ENCODE measurements at places on chromosomes 2 and 18.
A peak's percentile ranks its signal among the peaks of the same experiment; 100 is the strongest.

GRCh38 chr18:69945220-69946114 lies 2.2 kb downstream of the CD226 start:
- DNase-seq: no peak

DNA sequence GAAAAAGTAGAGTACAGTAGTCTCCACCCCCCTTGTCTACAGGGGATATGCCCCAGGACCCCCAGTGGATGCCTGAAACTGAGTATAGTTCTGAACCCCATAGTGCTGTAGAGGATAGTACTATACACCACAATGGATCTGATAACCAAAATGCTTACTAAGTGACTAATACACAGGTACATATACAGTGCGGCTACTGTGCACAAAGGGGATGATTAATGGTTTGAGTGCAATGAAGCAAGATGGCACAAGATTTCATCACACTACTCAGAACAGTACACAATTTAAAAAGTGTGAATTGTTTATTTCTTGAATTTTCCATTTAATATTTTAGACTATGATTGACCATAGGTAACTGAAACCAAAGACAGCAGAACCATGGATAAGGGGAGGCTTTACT lies 446.9 kb upstream of the NRP2 start:
- DNase-seq: no peak

DNA sequence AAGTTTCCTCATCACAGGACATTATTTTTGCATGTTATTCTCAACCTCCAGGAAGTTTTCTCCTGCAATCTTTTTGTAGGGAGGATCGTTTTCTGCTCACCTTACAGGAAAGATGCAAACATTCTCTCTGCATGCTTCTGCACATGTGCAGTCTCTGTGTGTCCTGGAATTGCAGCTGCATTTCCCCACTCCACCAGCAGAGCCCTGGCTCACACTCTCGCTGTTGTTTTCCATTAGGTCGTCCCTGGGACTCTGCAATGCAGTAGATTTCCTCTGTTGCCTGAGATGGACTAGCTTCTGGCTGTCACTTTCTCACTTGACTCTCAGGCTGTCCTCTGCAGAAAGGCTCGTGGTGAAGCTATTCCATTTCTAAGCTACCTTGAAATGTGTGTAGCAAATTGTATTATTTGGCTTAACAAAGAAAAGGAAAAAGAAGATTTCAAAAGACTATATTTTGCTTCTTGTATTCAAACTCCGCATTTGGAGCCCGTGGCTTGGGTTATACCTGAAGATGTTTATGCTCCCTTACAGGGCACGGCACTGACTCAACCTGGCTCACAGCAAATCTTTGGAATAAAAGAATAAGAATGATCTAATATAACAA lies 346.7 kb downstream of the RAD51AP2 start:
- peak; percentile 71 for DNase-seq

- DNase-seq: no peak
Measured at GRCh38 chr2:109166811-109167210, 37.8 kb downstream of the SH3RF3 start.

- no peak for DNase-seq
Measured at GRCh38 chr2:52429740-52430139, 1337.9 kb upstream of the CHAC2 start.

DNA sequence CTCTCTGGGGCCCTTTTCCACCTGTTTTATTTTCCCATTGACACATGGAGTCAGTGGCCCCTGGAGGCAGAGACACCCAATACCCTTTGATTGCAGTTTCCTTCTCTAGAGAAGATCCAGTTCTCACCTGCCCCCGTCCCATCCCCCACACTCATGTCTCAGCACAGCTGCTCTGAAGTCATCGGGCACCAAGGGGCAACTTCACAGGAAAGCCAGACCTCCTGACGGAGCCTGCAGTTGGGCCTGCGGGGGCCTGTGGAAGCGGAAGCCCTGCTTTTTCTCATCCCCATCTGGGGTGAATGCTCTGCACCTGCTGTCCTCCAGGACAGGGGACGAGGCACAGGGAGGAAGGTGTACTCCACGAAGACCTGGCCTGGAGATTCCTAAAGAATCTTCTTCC lies 308.3 kb upstream of the EPAS1 start:
- peak; percentile 25 for DNase-seq

GRCh38 chr18:57095884-57096283 lies 51.0 kb upstream of the BOD1L2 start:
- DNase-seq: no peak

GRCh38 chr2:6888724-6889123 lies 11.1 kb downstream of the RSAD2 start:
- DNase-seq: no peak

DNA sequence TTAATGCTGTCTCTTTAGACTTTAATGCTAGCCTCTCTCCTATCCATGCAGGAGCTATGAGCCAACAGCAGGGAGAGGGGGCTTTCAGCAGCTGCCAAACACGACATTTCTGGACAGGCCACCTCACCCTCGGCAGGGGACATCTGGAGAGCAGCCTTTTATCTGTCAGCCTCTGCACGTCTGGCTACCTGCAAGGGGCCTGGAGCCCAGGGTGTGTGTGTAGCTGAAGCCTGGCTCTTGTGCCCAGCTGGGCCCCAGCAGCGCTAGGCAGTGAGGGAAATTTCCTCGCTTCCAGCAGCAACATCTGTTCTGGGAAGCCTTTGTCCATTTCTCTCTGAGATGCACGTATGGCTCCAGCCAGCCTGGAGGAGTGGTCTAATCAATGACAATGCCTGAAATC lies 728.7 kb upstream of the ID2 start:
- no peak for DNase-seq

GRCh38 chr2:235347691-235348090 lies 146.2 kb upstream of the AGAP1 start:
- peak; percentile 75 for DNase-seq

- DNase-seq: no peak
Measured at GRCh38 chr2:160258492-160258805, 58.4 kb upstream of the ITGB6 start.

DNA sequence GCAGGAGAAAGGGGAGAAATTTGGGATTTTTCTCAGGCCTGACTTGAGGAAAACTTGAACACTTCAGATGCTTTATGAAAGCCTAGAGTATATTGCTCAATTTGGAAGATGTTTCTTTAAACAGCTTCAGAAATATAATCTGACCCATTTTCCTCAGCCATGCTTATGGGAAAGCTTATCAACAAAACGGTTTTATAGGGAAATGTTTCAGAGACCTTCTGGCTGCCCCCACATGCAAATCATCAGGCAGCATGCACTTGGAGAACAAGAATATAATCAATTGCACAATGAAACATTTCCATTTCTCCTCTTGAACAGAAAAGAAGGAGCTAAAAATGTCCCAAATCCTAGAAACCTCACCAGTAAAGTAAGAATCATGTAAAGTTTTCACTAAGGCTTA lies 411.2 kb upstream of the ETAA1 start:
- DNase-seq: no peak

DNA sequence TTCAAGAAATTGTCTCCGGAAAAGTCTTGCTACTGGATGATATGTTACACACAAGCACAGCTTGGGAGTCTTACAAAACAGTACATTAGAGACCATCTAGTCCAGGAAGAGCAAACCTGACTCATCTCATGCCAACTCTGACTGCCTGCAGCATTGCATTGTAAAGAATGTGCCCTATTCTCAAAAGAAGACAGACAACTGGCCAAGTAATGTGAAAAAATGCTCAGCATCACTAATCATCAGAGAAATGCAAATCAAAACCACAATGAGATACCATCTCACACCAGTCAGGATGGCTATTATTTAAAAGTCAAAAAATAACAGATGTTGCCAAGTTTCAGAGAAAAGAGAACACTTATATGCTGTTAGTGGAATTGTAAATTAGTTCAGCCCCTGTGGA lies 42.7 kb upstream of the GORASP2 start:
- no peak for DNase-seq

- no peak for DNase-seq
Measured at GRCh38 chr2:13414897-13415296, 698.2 kb downstream of the TRIB2 start.

GRCh38 chr2:160741815-160742214 lies 248.2 kb upstream of the RBMS1 start:
- no peak for DNase-seq

DNA sequence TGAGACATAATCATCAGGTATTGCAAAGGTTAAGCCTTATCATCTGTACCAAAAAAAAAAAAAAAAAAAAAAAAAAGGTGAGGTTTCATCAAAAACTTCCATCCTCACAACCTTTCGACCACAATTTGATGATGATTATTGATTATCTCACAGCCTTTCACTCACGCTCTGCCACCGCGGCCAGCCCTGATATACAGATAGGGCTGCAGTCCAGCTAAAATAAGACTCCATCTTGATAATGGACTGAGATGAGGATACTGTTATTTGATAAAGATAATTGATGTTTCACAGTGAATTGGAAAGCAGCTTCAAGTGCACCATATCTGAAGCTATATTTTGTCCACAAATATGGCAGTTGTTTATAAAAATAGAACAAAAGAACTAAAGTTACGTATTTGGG lies 159.7 kb upstream of the BOD1L2 start:
- no peak for DNase-seq

GRCh38 chr2:21406386-21406785 lies 282.6 kb downstream of the TDRD15 start:
- DNase-seq: no peak

DNA sequence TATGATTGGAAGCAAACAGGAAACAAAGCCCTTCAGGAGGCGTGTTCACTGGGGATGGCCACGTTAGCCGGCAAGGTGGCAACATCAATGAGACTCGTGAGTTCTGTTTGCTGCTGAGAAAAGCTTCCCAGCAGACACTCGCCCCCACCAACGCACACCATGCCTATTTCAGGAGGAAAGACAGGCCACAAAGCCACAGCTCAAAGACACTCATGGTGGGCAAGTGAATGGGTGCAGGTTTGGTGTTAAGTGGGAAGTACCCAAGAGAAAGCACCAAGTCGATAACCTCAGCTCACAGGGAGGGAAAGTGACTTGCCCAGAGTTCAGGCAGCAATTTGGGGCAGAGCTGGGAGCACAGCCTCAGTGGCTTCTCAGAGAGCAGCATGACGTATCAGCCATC lies 10.5 kb upstream of the MTERF4 start:
- DNase-seq: no peak

GRCh38 chr18:76494231-76495005 lies 624 bp downstream of the ZNF516 start:
- DNase-seq: peak; percentile 74

- DNase-seq: peak; percentile 88
Measured at GRCh38 chr2:199458009-199458805, 468 bp upstream of the SATB2 start.

DNA sequence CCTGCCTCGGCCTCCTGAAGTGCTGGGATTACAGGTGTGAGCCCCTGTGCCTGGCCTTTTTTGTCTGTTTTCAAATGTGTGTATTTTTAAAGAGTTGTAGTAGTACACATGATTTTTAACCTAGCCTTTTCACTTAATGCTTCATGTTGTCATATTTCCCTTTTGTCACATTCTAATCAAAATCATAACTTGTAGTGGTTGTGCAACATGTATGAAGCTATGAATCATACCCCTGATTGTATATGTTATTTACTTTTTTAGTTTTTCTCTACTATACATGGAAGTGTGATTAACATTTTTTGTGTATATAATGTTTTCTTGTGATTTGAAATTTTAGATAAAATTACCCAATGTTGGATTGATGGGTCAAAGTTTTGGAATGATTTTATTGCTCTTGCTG lies 8.5 kb downstream of the GEN1 start:
- no peak for DNase-seq

- no peak for DNase-seq
Measured at GRCh38 chr2:65507102-65508069, 75.0 kb upstream of the SPRED2 start.

GRCh38 chr18:3172097-3172496 lies 47.7 kb downstream of the MYOM1 start:
- DNase-seq: no peak

- no peak for DNase-seq
Measured at GRCh38 chr2:221360742-221361141, 211.4 kb downstream of the EPHA4 start.

DNA sequence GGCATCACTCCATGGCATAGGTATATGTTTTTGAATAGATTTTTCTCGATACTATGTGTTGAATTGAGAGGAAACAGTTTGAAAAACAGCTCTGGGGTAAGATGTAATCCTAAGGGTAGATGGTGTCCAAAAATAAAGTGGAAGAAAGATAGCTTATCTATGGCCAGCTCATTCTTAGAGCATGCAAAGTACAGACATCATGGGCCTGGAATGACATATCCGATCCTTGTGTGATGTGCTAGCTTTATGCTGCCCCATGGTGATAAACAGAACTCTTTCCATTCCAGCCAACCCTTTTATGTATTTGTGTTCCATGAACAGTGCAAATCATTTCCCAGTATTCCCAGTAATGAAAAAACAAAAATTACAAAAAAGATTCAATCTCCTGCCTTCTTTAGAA lies 390.2 kb upstream of the NXPH2 start:
- no peak for DNase-seq

DNA sequence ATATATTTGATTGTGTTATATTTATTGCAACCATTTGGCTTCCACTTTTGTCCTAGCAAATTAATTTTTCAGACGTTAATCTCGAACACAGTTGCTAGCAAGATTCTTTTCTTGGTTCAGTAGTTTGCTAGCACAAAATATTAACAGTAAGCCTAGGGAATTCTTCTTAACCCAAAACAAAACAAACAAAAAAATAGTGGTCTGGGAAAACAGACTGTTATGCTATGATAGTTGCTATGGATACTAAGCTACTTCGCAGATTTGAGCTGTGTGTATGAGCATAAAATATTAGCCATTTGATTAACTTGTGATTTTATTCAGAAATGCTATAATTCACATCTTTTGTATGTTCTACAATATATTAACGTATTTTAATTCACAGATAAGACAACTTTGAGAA lies 541.5 kb upstream of the NETO1 start:
- DNase-seq: no peak

DNA sequence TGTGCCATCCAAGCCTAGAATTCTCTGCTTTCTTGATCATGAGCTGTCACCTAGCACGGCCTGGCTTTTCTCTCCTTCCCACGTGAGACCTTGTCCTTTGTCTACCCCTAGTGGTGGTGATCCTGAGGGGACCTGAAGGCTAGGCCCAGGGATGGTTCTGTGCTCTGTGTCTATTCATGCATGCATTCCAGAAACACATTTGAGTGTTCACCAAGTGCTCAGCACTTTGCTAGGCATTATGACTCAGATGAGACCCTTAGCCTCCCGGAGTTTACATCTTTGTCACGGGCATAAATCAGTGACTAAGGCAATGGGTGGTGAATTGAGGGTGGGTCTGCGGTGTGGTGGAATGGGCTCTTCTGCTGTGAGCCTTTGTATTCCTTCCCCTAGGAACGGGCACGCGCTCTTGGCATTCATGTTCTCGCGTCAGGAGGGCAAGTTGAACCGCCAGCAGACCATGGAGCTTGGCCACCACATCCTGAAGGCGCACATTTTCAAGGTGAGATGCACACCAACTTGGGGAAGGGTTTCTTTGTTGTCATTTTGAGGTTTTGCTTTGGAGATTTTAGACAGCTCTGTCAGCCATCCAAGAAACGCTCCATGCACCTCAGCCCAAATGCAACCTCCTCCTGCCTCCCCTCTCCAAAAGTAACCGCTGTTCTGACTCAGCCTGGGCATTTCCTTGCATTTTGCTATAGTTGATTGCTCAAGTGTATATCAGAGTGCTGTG lies 100.9 kb downstream of the WDSUB1 start:
- peak; percentile 42 for DNase-seq

- no peak for DNase-seq
Measured at GRCh38 chr2:207920321-207920720, 105.0 kb downstream of the PLEKHM3 start.

- no peak for DNase-seq
Measured at GRCh38 chr18:67421651-67422050, 94.9 kb downstream of the DSEL start.
